ENCODE measurements at places on chromosomes 7 and 10.
A peak's percentile ranks its signal among the peaks of the same experiment; 100 is the strongest.

DNA sequence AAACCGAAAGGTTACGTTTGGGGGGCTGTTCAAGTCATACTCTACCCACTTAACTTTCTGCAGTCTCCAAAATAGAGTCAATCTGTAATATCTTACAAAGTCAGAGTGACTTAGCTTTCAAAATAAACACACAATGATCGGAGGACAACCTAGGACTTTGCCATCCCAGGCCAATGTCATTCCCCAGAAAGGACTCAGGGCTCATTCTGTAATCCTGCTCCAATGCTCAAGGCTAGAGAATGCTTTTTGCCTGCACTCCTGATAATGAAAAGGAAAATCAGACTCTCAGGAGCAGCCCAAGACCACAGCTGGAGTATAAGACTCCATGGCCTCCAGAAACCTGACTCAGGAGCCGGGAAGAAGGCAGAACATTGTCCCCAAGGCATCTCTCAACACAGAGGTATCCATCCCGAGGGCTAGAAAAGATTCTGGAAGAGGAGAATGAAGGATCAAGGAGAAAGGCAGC lies 28.5 kb upstream of the ASCC1 start:
- no peak for DNase-seq

DNA sequence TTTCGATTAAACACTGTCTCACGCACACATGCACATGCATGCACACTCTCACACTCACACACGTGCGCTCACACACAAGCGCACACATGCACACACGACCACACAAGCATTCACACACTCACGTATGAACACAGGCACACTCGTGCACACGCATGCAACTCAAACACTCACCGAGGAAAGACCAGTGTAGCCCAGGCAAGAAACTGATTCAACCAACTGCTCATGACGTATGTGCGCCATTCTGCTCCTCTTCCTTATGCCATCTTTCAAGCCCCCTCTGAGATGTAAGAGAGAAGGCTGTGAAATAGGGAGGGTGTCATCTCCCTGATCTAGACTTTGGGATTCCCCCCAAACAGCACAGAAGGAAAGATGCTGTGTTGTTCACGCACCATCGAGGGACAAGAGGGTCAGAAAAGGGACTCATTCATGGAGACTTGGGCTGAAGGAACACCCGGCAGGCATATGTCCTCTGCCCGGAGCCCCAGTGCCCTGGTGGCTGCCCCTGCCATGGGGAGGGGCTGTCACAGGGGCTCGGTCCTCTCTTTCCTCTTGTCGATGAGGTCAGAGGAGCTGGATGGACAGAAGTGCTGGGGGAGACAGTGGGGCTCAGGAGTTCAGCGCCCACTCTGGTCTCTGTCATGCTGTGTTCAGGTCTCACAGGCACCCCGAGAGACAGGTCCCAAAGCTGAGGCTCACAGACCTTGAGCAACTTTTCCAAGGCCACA lies 130.1 kb upstream of the SHH start:
- DNase-seq = no peak

GRCh38 chr10:58513188-58514110 lies 777 bp downstream of the BICC1 start:
- peak; percentile 73 for DNase-seq

GRCh38 chr10:71241114-71241829 lies 28.9 kb downstream of the UNC5B start:
- peak; percentile 53 for DNase-seq

GRCh38 chr7:82275342-82275741 lies 168.2 kb downstream of the CACNA2D1 start:
- no peak for DNase-seq

DNA sequence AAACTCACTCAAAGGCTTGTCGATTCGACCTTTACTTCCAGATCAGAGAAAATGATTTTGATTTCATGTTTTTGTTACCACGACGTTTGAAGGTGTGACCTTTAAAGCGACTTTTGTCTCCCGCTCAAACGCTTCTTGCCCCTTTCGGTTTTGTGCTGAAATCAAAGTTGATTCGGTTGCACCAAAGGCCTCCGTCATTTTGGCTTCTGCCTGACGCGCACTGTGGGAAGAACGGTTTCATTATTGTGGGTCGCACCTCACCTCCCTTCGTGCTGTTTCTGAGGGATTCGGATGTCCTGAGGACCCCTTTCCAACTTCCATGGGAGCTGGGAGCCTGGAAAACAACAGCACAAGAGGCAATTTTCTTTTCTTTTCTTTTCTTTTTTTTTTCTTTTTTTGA lies 176.9 kb downstream of the DNAJB6 start:
- DNase-seq = no peak

GRCh38 chr10:29760138-29760900 lies 125.5 kb upstream of the SVIL start:
- DNase-seq = no peak

DNA sequence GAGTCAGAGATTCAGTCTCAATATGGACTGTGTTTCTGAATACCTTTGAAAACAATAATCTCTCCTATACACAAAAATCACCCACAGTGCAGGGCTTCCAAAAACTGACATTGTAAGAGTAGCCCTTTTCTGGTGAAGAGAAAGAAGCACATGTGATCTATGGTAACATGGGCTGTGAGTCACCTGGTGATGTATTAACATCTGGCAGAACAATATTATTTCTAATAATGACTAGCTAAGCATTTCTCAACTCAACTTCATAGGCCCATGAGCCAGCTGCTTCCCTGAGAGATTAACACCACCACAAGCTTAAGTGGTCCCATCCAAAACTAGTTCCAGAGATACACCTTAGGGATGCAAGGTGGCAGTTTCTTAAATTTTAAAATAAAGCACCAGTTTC lies 331.0 kb upstream of the NRP1 start:
- no peak for DNase-seq

DNA sequence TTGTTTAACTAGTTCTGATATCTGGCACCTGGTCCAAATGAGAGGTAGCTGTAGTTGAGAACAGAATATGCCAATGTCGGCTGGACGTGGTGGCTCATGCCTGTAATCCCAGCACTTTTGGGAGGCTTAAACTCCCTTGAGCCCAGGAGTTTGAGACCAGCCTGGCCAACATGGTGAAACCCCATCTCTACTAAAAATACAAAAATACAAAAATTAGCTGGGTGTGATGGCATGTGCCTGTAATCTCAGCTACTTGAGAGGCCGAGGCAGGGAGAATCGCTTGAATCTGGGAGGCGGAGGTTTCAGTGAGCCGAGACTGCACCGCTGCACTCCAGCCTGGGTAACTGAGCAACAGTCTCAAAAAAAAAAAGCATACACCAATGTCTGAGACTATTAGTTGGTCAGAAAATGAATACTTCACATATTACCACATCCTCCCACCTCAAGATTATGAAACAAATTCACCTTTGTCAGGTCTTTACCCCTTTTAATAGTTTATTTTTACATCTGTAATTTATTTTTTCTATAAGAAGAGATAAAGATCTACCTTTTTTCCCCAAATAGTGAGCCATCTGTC lies 38.8 kb downstream of the EPC1 start:
- DNase-seq = no peak

DNA sequence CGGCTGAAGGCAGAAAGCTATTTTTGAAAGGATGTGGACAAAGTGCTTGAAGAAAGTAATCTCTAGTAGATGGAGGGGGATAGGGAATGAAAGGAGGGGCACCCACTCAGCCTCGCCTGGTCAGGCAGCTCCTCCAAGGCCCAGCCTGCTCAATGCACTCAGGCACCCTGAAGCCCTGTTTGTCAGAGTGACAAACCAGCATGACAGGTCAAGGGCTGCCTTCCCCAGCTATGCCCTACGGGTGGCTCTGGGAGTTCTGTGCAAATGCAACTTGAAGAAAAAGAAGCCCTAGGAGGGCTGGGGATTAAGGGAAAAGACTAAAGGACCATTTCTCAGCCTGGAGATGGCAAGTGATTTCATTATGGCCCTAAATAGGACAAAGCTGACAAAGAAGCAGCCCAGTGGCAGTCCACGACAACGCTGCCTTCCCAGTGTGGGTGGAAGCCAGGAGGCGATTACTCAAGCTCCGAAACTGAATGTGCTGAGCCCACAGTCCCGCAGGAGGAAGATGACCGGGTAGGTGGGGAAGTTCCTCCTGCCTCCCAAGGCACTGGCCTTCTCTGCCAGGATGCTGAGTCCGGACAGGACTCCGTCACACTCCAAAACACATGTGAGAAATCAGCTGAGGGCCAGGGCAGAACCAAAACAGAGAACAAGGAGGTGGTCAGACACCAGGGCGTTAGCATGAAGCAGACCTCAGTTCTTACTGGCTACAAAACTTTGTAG lies 16.3 kb downstream of the LIPA start:
- peak; percentile 87 for DNase-seq

DNA sequence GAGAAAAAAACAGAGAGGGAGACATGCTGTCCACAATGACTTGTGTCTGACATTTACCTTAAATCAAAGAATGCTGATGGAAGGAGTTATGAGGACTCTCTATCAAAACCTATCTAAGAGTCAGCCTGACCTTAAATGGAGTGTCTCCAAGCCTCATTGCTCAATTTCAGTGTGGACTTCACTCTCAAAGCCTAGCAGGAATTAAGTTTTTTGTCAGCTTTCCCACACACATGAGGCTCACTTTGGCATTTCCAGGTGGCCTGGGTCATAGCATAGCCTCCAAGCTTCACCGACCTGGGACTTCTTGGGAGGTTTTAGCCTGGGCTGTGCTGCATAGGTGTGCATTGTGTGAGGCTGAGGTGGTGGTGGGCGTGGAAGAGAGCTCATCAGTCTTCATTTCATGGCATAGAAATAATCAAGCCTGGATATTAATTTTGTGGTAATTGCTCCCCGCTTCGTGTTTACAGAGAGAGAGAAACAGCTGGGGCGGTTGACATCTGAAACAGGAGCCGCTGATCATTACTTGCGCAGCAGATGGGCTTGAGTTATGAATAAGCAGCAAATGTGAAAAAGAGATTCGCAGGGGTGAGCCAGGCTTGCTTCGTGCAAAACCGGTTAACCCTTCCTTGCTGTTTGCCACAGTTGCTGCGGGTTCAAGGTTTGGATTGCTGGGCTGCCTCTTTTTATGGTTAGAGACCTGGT lies 647.8 kb downstream of the INHBA start:
- no peak for DNase-seq

- DNase-seq = no peak
Measured at GRCh38 chr7:72063330-72063729, 348.8 kb downstream of the CALN1 start.

Data from AG20443 (cell line).